ENCODE measurements at places on chromosomes 12 and 14.
A peak's percentile ranks its signal among the peaks of the same experiment; 100 is the strongest.

DNA sequence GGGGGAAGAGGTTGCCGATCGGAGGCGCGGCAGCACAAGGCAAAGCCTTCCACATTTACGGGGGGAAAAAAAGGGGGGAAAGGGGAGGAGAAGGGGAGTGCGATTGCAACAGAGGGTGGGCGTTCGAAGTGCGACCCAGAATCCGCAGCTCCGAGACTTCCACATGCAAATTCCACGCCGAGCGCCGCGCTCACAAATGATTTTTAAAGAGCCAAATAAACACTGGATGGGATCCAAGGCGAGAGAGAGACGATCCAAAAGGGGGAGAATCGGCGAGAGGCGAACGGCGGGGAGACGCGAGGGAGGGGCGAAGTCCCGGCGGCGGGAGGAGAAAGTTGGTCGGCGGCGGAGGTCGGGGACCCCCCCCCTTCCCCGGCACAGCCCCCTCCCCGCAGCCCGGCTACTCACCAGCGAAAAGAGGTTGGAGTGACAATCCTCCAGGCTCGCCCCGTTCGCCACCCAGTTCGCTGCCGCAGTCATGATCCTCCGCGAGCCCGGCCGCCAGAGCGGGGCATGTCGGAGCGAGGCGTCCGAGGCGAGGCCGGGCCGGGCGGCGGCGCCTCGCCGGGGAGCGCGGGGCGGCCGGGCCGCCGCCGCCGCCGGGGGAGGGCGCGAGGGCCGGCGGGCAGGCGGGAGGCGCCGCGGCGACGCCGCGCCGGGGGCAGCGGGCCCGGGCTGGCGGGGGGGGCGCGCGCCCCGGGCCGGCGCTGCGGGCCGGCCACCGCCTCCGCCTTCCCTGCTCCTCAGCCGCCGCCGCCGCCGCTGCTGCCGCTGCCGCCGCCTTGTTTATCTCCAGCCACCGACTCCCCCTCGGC is 634 bp downstream of the MED13L start:
- DNase-seq: peak; percentile 69

- no peak for DNase-seq
Measured at GRCh38 chr14:99575043-99576023, 28.7 kb downstream of the CCDC85C start.

- DNase-seq: no peak
Measured at GRCh38 chr14:79758985-79759384, 452.3 kb downstream of the DIO2 start.

DNA sequence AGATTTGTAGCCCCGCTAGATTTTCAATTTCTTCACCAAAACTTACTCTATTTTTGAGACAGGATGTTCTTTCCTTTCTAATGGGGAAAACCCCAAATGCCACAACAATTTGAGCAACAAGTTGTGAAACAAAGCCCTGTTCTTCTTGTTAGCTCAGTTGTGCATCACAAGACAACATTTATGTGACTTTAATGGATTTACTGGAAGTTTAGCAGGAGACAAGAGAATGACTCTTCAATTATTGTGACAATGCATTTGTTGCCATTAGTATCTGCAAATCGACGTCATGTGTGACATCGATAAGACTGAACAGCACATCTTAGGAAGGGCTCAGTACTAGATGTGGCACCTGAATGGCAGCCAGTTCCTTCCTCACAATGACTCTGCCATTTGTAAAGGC is 1028.9 kb upstream of the TMEM132C start:
- no peak for DNase-seq

DNA sequence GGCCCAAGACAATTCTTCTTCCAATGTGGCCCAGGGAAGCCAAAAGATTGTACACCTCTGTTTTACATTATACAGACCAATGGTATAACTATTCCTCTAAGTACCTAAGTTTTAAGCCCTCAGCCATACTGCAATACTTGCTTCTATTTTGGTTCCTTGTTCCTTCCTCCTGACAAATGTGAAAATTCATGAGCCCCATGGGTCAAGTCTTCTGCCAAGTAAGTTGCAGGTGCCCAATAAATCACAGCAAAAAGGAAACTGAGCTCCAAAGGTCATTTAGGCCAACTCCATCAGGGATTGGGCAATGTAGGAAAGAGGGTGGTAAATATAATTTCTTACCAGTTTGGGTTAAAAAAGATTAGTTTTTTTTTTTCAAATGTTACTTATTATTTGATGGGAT is 57.7 kb upstream of the NPFF start:
- no peak for DNase-seq

DNA sequence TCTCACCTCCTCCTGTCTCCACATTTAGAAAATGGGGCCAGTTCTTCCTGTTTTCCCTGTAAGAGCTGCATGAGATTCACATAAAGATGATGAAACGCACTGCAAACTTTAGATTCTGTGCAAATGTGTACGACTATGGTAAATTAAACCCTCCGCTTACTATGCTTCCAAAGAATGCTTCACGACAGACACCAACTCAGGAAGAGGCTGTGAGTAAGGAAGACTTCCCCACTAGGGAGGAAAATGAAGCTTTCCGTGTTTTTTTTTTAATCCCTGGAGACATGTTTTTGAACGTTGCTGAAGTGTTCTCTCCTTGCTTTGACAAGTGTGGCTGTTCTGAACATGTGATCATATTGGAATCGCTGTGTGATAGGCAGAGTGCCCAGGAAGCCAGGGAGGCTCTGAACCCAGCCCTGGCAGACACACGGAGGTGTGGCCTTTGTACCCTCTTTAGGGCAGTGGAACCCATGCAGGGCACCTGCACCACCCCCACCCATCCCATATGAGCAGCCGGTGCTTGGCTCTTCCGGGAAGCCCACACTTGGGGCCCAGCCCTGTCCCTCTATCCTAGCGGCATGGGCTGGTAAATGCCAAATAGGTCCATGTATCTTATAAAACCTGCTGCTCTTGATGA is 7.5 kb upstream of the SYNE3 start:
- no peak for DNase-seq

GRCh38 chr14:92173668-92174067 is 51.9 kb downstream of the CPSF2 start:
- DNase-seq: no peak

- DNase-seq: no peak
Measured at GRCh38 chr14:32171469-32171868, 30.4 kb upstream of the RNU6-7 start.

- DNase-seq: peak; percentile 49
Measured at GRCh38 chr12:1917172-1918070, 1.0 kb downstream of the CACNA2D4 start.

- no peak for DNase-seq
Measured at GRCh38 chr12:117282490-117282889, 78.9 kb downstream of the NOS1 start.

DNA sequence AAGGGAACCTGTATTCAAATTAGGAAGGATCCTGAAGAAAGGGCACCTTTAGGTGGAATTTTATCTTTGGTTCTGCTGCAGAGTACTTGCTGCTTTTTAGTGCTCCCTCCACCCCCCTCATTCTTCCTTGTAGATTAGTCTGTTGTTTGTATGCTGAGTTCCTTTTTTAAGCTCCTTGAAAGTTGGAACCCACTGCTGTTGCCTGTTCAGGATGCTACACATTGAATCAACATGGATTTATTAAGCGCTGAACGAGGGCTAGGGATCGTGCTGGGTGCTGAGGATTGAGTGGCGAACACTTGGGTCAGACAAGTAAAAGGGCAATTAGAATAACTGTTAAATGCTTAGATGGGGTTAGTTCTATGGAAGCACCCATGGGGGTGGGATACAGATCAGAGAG is 884 bp upstream of the AMN1 start:
- no peak for DNase-seq

GRCh38 chr14:50052517-50052916 is 63.9 kb downstream of the VCPKMT start:
- DNase-seq: no peak

- no peak for DNase-seq
Measured at GRCh38 chr12:64085996-64086395, 136.1 kb downstream of the KICS2 start.

- peak; percentile 11 for DNase-seq
Measured at GRCh38 chr12:108930155-108930554, 50.3 kb downstream of the DAO start.

DNA sequence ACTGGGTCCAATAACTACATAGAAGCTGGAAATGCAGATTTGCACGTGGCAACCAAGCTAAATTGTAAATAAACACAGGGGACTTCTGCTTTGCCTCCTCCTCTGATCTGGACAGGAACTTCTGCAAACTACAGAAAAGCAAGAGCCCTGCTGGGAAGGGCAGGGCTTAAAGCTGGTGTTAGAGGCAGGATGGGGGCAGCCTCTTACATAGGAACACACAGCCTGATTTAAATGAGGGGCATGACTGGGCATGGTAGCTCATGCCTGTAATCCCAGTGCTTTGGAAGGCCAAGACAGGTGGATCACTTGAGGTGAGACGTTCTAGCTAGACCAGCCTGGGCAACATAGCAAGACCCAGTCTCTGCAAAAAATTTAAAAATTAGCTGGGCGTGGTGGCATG is 46.7 kb downstream of the ERH start:
- DNase-seq: no peak

GRCh38 chr12:53972152-53972702 is 699 bp upstream of the HOXC11 start:
- no peak for DNase-seq

- DNase-seq: no peak
Measured at GRCh38 chr12:123720141-123720814, 8.1 kb downstream of the ATP6V0A2 start.

GRCh38 chr12:42892702-42893551 is 303.4 kb upstream of the PRICKLE1 start:
- no peak for DNase-seq

DNA sequence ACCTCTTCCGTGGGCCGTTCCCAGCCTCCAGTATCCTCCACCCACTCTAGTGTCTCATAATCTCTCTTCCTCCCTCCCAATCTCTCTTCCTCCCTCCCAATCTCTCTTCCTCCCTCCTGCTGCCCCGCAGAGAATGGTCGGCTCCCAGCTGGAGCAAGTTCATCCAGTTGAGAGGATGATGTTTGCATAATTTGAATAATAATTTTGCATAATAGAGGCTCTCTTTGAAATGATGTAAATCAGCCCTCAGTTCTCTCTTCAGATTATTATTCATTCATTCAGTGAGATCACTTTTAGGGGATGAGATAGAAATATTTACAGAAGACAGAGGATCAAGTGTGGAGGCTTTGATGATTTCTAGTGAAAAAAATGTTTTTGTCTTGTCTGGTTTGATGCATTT is 125.0 kb downstream of the PTPN11 start:
- DNase-seq: no peak

GRCh38 chr12:102769323-102769916 is 147.6 kb downstream of the PAH start:
- DNase-seq: peak; percentile 37

GRCh38 chr14:34051966-34052657 is 101.2 kb upstream of the EGLN3 start:
- DNase-seq: no peak

DNA sequence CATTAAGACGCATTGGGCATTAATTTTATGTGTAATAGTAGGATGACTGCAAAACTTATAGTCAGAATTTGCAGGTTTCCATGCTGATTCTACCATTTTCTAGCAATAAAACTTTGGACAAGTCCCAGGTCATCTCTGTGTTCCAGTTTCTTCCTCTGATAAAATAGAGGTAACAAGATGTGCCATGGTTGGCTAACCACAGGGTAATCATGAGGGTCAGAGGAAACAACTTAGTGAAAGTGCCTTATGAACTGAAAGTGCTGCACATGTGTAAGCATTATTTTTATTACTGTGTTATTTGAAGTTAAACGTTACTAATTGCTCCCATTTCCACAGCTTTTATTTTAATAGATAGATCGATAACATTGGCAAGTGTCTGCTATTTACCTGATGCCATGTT is 21.1 kb downstream of the SMCO2 start:
- peak; percentile 17 for DNase-seq

- DNase-seq: no peak
Measured at GRCh38 chr14:96077983-96078624, 38.9 kb downstream of the C14orf132 start.

DNA sequence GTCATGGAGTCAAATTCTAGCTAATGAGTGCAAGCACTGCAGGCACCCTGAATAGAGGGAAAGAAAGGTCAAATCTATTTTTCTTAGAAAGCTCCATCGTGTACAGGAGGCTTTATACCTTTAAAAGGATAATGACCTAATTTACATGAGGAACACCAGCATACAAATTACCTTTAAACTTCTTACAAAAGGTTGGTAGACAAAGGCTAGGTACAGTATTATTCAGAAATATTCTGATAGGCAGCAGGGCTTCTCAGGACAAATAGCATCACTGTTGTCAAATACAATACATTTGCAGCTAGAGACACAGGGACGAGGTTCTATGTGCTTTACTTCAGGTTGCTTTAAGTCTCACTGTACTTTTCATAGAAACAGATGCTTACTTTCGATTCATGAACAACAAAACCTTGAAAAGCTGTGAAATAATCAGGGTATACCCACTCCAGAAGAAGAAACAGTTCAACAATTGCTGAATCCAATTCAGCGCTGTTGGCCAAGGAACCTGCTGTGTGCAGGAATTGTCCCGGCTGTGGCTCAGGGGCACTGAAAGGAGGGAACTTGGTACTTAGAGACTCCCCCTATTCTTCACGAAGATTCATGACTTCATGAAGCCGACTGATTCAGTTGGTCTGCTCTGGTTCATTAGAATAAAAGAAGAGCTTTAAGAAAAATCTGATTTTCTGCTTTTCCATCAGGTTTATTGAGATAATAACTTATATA is 252.9 kb downstream of the PRKD1 start:
- no peak for DNase-seq

GRCh38 chr12:96271469-96272199 is 77.5 kb downstream of the ELK3 start:
- no peak for DNase-seq

DNA sequence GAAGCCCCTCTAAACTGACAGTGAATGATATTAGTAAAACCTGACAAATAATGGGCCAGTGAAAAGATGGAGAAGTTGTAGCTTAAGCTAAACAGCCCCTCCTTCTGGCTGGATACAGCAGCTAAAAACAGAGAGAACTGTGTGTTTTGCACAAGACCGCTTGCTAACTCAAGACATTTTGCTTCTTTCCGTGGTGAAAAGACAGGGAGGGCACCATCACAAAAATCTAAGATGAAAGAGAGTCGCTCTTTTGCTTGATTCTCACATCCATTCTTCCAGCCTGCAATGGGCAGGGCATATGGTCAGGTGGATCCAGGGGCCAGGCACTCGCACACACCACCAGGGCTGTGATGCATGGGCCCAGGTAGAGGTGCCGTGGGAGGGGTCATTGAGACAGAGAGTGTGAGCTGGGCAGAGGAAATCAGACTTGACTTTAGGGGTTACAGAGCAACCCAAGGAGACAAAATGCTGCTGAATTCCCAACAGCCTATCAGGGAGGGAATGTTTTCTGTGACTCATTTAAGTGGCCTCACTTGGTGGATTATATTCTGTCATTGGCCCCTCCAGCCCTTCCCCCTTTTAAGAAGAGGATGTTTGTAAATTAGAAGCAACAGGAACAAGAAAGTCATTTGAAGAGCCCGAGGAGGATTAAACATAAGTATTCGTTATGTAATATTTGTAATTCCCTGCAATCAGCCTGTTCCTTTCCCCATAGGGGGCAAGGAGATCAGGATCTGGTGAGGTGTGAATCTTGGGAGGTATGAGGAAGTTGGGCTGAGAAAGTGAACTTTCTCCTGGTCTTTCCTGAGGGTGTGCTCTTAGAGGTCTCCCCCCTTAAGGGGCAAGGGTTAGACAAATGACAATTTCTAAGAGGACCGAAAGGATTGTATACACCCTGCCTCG is 12.3 kb downstream of the EMP1 start:
- DNase-seq: peak; percentile 6

GRCh38 chr12:2691345-2692071 is 103.3 kb upstream of the FKBP4 start:
- peak; percentile 33 for DNase-seq

GRCh38 chr12:90939382-90939781 is 15.6 kb downstream of the CCER1 start:
- no peak for DNase-seq
